WERI-Rb-1 (cell line): ENCODE measurements at places on chromosomes 6 and 20.

DNA sequence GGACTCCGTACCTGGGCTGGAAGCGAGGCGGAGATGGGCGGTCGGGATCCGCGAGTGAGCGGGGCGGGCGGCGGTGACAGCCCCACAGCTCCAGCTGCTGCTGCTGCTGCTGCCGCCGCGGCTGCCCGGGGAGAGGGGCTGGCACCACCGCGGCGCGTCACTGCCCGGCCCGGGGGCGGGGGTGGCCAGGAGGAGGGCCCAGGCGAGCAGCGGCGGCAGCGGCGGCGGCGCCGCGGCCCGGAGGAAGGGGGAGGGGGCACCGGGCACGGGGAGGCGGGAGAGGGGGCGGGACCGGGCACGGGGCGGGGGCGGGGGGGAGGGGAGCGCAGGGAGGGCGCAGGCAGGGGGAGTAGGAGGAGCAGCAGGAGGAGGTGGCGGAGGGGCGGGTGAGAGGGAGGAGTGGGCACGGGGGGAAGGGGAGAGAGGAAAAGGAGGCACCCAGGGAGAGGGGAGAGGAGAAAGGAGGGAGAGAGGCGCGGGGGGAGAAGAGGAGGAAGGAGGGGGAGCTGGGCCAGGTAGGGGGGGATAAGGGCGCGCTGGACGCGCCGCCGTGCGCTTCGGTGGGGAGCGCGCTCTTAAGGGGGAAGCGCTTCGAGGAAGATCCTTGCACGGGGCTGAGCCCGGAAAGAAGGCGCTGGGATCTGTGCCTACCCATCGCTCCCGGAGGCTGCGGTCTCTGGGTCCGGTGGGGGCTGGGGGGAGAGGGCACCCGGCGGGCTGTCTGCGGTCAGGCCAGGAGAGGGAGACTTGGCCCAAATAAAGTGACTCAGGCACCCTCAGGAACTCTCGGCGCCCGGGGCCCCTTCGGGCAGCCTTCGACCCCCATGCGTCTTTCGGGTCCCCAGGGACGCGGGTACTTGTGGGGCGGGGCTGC is 101.5 kb downstream of the NOL4L start:
- DNase-seq = peak; percentile 97

GRCh38 chr6:105608711-105609374 is 206.0 kb upstream of the PREP start:
- DNase-seq = no peak

- DNase-seq = no peak
These were observed 139.6 kb downstream of the AIG1 start for GRCh38 chr6:143200167-143200770.

- no peak for DNase-seq
These were observed 619 bp downstream of the DAAM2 start for GRCh38 chr6:39792540-39793450.

- DNase-seq = peak; percentile 88
These were observed 2.4 kb upstream of the ZMYND8 start for GRCh38 chr20:47358672-47359529.

DNA sequence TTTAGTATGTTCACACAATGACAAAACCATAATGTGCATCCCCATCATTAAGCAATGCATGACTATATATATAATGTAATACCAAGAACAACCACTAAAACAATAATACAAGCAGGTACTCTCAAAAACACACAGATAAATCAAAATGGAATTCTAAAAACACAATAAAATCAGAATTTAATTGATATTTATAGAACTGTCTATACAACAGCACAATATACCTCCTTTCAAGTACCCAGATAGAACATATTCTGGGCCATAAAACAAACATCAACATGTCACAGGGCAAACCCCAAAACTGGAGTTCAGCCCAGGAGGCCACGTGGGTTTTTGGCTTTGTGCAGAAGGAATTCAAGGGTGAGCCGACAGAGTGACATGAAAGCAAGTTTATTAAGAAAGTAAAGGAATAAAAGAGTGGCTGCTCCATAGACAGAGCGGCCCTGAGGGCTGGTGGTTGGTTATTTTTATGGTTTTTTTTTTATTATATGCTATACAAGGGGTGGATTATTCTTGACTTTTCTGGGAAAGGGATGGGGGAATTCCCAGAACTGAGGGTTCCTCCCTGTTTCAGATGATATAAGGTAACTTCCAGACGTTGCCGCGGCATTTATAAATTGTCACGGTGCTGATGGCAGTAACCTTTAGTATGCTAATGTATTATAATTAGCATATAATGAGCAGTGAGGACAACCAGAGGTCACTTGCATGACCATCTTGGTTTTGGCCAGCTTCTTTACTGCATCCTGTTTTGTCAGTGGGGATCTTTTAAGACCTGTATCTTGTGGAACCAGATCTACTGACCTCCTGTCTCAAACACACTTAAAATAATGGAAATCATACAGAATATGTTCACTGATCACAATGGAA is 5.6 kb downstream of the RAB23 start:
- no peak for DNase-seq

DNA sequence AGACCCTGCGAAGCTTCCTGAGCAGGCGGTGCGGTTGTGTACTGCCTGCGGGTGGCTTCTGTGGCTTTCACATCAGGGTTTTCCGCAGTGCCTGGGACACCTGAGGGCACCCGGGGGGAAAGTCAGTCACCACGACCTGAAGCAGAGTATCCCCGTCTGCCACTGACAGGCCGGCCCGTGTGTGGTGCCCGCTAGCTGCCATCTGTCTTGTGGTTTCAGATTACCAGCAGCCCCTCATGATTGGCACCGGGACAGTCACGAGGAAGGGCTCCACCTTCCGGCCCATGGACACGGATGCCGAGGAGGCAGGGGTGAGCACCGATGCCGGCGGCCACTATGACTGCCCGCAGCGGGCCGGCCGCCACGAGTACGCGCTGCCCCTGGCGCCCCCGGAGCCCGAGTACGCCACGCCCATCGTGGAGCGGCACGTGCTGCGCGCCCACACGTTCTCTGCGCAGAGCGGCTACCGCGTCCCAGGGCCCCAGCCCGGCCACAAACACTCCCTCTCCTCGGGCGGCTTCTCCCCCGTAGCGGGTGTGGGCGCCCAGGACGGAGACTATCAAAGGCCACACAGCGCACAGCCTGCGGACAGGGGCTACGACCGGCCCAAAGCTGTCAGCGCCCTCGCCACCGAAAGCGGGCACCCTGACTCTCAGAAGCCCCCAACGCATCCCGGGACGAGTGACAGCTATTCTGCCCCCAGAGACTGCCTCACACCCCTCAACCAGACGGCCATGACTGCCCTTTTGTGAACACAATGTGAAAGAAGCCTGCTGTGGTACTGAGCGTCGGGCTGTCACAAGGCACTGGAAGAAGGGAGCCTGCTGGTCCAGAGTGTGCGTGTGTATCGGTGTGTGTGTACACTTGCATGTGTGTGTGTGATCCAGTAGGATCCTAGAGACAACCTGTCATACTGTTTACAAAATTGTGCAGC is 54.4 kb downstream of the GOPC start:
- peak; percentile 81 for DNase-seq

- no peak for DNase-seq
These were observed 394.9 kb upstream of the RGS17 start for GRCh38 chr6:153525998-153526397.

GRCh38 chr6:112033791-112034615 is 19.9 kb upstream of the CCN6 start:
- DNase-seq = no peak

DNA sequence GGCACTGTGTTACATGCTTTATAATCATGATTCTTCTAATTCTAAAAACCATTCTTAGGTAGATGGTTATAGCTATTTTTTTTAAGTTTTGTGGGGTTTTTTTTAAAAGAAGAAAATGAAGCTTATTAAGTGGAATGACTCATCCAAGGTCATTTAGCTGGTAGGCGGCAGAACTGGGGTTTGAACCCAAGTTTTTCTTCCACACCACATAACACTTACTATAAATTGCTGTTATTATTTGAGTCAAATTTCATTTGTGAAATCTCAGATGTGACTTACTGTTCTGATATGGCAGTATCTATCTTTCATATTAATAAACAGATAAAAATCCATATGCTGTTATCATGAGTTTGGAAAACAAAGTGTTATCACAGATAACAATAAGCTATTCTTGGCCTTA is 10.4 kb upstream of the COL10A1 start:
- DNase-seq = no peak

GRCh38 chr6:71509191-71510005 is 220.8 kb downstream of the OGFRL1 start:
- no peak for DNase-seq

DNA sequence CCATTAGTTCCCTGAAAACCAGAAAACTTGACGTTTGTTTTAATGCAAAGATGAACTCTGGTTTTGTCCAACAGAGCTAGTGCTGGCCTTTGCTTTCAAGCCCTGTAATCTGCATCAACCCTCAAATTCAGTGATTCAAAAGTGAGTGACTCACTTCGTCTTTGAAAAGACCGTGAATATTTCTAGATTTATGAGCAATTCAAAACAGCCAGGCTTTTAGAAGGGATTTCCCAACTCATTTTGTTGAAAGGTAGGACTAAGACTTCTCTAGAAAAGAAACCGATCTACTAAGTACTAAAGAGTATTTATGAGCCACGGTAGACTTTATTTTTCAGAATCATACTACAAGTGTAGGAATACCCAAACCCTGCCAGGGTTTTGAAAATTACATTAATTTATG is 121.5 kb downstream of the UST start:
- DNase-seq = no peak

DNA sequence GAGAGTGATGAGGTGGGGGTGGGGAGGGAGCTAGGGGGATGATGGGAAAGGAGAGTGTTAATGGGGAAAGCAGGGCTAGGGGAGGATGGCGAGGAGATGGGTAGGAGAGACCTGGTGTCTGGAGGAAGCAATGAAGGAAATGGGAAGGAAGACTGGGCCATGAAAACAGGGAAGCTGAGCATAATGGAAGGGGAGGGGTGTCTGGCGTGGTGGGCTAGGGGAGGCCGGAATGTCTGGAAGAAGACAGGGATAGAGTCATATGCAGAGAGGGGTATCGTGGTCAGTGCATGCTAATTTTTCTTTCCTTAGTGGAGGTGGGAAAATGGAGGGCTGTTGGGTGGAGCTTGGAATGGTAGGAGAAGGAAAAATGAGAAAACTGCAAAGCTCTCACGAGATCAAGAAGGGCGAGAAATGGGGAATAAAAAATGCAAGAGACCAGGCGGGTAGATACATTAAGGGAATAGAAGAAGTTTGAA is 423 bp downstream of the KLHDC3 start:
- no peak for DNase-seq

DNA sequence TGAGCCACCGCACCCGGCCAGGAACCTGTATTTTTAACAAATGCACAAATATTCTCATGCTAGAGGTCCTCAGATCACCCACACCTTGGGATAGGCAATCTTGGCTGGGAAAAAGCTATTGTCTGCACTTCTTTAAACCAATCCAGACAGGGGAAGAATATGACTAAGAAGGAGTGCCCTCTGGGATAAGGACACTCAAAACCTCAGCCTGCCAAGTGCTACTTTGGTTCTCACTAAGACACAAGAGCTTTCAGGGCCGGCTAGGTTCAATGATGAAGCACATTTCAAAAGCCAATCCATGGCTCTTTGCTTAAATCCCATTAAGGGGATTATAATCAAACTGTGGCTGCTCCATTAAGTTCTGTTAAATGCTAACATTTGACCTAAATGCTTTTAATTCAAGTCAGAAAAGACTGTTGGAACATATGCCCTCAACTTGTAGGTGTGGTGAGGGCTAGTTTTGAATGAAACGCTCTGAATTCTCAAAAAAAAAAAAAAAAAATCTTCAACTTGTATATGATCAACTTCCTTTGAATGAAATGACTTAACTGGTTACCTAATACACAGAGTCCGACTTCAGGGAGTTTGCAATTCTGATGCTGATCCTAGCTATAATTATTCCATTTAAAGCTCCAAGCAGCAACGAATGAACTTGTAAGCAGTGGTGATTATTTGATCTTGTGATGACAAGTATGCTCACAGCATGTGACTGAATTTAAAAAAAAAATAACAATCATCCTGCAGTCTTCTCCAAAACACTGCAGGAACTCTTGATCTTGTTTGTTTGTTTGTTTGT is 56.6 kb downstream of the SLC23A2 start:
- DNase-seq = peak; percentile 78

- no peak for DNase-seq
These were observed 32.5 kb upstream of the NKAIN2 start for GRCh38 chr6:123771126-123771525.

- no peak for DNase-seq
These were observed 159.9 kb downstream of the GRM4 start for GRCh38 chr6:33985947-33986346.

DNA sequence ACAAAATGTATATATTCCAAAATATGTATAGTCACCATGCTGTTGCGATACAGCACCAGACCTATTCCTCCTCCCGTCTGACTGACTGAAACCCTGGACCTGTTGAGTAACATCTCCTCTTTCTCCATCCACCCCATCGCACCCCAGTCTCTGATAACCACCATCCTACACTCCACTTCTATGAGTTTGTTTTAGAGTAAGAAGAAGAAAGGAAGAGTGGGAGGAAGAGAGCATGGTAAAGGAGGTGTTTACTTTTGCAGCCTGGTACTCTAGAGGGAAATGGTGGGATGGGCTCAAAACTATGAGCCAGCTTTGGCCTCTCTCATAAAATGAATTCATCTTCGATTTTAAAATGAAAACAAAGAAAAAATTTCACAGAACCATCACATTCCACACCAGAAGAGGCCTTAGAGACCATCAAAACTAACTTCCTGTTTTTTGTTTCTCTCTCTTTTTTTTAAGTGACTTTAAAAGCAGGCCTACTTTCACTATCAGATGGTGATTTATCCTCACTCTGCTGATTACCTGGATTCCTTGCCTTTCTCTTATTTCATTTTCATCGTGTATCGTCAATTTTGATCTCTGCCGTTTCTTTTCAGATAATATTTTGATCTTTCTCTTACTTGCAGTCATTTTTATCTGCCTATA is 16.8 kb upstream of the FUCA2 start:
- DNase-seq = no peak

GRCh38 chr6:30325150-30325872 is 1.4 kb upstream of the TRIM39 start:
- peak; percentile 83 for DNase-seq

- DNase-seq = no peak
These were observed 13.1 kb downstream of the FAM184A start for GRCh38 chr6:119065382-119065781.

DNA sequence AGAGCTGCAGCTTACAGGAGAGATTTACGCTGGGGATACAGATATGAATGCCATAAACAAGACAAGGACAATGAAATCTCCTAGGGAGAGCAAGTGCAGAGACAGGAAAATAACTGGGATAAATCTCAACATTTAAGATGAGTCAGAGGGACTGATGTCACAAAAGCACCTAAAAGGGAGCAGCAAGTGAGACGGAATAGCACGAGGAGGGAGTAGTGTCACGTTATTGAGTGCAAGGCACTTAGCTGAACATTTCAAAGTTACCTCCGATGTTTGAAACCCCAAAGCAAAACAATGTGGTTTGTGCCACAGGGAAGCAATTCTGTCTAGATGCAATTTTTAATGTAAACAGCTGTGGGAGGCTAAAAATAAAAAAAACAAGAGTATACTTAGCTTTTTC is 1131.7 kb upstream of the EYS start:
- DNase-seq = no peak

GRCh38 chr20:57570920-57571319 is 10.0 kb downstream of the PCK1 start:
- no peak for DNase-seq

GRCh38 chr20:41306061-41306727 is 11.3 kb downstream of the ZHX3 start:
- no peak for DNase-seq
